ENCODE measurements at places on chromosomes 4 and X.
A peak's percentile ranks its signal among the peaks of the same experiment; 100 is the strongest.

DNA sequence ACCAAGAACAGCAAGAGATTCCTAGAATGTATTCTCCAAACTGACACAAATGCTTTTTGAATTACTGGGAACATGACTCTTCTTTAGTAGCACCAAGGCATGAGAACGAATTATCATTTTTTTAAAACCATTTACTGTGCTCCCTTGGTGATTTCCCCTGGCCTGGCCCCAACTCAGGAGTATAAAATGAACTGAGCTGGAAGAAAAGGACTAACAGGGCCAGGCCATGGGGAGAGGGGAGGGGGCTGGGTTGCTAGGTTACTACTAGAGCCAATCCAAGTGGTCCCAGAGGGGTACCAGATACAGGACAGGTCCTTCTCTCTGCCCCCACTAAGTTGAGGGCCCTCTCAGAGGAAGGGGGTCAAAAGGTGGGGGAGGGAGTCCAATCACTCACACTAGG lies 23.1 kb downstream of the SASH3 start:
- DNase-seq: no peak

DNA sequence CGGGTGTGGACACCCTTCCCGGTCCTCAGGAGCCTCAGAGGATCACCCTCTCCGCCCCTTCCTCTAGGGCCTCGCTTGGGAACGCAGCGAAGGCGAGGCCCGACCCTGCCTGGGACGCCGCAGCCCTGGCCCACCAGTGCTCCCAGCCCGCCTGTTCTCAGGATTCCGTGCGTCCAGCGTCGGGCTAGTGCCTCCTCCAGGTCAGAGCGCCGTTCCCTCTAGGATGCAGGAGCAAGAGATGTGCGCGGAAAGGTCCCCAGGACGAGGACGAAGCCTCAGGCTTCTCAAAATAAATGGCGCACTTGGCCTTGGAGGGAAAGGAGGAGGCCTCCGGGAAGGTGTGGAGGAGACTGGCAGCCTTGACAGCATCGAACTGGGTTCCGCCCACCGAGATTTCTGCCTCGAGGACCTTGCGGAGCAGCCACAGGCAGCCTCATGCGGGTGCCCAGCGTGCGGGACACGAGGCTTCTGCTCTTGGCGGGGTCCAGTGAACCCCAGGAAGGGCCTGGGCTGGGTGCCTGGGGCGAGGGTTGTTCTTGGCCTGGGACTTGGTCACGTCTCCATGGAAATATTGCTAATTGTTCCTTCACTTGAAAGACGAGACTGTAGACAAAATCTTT lies 35.1 kb downstream of the PITX2 start:
- no peak for DNase-seq

DNA sequence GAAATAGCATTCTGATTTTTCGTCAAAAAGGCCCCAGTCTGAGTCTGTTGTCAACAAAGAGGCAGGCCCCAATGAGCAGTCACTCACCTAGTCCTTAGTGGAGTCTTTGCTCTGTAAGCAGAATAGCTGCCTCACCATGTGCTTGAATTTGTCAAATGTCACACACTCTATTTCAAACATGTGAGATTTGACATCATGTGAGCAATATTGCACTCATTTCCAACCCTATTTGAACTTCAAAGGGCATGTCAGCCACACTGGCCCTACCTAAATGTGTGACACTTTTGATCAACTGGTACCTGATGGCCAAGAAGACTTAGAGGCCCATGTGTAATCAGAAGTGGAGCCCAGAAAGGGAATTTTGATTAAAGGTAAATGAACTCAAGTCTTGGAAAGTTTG lies 59.4 kb upstream of the PLAC1 start:
- no peak for DNase-seq

- no peak for DNase-seq
Measured at GRCh38 chr4:18815779-18816173, 794.2 kb upstream of the LCORL start.

GRCh38 chrX:806586-806985 lies 176.0 kb downstream of the SHOX start:
- DNase-seq: no peak

DNA sequence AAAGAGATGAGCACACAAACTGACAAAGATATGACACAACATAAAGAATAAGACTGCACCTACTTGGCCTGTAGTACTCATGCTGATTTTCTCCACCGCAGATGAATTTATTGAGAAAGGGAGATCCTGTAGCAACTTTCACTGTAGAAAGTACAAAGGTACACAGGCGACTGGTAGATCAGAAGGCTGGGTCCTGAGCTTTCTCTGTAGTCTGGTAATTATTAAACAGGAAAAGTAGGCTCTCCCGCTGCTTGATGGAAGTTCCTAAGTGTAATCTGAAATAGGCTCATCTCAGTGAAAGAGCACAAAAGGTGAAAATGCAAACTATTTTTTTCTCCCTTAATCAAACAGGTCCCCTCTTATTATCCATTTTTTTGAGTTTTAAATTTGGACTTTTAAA lies at the start of gene ADH6:
TSS of gene ADH6 (minus strand) at position 175 of the 400 bp plus-strand sequence. CDS start at position 81, 94 bp downstream.
- DNase-seq: no peak

DNA sequence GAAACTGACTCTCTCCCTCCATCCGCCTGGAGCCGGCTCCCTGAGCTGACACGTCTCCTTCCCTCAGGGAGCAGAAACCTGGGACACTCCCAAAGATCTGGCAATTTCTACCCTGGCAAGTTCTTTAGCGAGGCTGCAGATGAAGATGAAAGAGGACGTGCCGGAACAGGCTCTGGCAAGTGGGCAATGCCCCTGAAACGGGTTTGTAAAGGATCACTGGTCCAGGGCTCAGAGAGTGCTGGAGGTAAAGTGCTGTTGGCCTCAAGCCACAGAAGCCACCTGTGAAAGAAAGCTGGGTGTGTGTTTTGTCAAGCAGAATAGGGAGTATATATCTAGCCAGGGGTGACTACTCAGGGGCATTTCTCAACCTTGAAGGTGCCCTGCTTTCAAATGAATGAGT lies 131.4 kb upstream of the ATP6AP2 start:
- DNase-seq: no peak

- no peak for DNase-seq
Measured at GRCh38 chrX:84729809-84730208, 227.6 kb upstream of the HDX start.

DNA sequence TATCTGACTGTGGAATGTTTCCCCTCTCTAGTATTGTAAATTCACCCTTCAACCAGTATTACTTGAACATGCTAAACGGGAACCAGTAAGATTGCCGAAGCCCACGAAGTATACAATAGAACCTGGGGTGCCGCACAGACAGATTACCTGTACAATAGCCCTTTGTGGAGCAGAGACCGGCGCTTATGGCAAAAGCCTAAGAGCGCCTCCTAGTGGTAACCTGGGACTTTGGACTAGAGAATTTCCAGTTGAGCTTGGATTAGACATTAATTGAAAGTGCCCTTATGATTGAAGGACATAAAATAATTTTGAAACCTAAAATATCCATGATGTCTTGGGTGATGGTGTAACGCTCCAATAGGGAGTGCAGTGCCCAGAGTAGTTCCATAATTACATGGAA lies 14.1 kb downstream of the ZNF157 start:
- no peak for DNase-seq

DNA sequence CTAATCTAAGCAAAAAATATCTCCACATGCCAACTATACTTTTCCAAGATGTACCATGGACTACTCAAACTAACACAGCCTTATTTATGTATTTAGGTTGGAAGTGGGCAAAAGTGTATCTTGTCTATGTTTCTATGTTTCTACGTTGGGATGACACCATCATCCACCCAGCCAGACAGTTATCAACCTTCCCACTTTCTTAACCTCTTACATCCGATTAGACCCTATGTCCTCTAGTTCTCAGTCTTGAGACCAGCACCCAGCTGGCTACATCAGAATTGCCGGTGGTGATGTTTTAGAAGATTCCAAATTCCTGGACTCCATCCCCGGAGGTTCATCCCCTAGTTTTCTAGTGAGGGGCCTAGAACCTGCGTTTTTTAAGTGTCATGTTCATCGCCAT lies 1.0 kb upstream of the AASDH start:
- no peak for DNase-seq

DNA sequence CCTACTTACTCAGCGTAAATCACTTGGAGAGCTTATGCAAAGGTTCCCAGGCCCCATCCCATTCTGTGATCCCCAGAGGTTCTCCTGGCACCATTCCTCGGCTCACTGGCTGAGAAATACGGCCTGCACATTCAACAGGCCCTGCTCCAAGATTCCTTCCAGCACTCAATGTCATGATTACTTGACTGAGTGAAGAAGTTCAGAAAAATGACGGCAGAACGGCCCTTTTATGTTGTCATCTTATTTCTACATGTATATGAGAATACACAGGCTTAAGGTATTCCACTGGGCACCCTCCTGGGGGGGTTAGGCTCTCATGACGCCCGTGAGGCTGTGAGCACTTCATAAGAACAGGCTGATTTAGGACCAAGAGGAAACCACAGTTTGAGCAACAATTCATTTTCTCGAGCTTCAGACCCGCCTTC lies 190.6 kb downstream of the NSUN7 start:
- peak; percentile 94 for DNase-seq

GRCh38 chr4:142045996-142046395 lies 409.6 kb downstream of the IL15 start:
- no peak for DNase-seq

GRCh38 chr4:154132406-154132805 lies 343.5 kb upstream of the SFRP2 start:
- no peak for DNase-seq

DNA sequence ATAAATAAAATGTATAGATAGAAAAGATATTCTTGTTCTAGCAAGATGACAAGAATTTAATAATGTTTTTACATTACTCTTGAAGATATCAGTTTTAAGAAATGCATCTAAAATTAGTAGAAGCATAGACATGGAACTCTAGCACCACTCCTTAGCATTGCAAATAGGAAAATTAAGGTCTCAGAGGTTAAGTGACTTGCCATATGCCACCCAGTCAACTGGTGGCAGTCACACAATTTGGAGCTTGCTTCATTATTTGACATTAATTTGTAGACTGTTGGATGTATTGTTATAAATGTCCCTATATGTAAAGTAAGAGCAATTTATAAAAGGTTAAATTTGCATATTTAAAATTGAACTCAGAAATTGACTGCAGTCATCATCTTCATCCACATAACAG lies 20.8 kb downstream of the GPM6A start:
- no peak for DNase-seq

- no peak for DNase-seq
Measured at GRCh38 chrX:20270562-20270890, 3.8 kb upstream of the RPS6KA3 start.

DNA sequence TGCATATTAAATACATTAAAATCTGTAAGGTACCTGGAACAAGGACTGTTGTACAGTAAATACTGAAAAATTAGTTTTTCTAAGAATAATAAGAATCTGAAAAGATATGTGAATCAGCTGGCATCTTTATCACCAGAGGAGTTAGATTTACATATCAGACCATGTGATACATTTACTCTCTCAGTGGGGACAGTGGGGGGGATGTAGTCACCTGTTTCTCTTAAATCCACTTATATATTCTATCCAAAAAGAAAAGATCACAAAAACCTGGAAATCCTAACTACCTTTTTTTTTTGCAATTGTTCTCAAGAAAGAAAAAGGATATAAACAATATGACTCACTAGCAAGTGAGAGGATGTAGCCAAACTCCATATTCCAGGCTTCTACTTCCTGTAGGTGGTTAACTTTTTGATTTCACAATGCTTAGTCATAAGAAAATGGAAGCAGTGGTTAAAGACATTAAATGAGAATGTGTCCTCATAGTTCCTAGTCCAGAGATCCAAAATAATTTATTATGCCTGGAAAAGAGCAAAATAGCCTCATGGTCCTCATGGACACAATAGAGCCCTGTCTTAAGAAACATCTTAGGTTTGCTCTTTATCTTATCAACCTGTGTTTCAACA lies 22.5 kb upstream of the MYOZ2 start:
- DNase-seq: peak; percentile 95

- peak; percentile 7 for DNase-seq
Measured at GRCh38 chr4:187227907-187228704, 504.4 kb upstream of the FAT1 start.

DNA sequence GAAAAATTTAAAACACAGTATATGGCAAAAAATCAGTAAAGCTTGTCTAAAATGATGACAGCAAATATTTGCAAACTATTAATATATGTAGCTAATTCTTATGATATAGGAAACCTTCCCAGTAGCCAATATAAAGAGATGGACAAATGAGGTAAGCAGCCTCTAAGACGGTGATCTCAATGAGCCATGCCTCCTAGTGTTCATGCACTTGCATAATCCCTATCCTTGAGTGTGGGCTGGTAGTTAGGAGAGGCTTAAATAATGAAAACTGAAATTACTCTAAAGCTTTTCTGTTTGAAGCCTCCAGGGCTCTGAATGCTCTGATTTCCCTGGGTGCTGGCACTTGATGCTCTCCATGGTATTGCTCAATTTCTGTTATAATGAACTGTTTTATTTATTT lies 24.6 kb upstream of the ARMCX4 start:
- no peak for DNase-seq

DNA sequence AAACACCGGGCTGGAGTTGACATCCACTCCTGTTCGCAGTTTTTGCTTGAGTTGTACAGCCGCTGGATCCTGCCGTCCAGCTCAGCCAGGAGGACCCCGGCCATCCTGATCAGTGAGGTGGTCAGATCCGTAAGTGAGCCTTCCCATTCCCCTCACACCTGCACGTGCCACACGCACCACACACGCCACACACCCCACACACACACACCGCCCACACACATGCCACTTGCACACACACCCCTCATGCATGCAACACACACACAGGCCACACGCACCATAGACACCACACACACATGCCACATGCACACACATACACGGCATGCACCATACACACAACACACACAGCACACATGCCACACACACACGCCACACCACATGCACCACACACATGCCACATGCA lies 20.1 kb upstream of the MSANTD1 start:
- DNase-seq: no peak

- DNase-seq: no peak
Measured at GRCh38 chr4:168101026-168101425, 8.7 kb downstream of the ANXA10 start.

GRCh38 chrX:108312957-108313356 lies 125.3 kb downstream of the COL4A6 start:
- no peak for DNase-seq

GRCh38 chrX:30570505-30570904 lies 7.1 kb downstream of the TASL start:
- DNase-seq: no peak

DNA sequence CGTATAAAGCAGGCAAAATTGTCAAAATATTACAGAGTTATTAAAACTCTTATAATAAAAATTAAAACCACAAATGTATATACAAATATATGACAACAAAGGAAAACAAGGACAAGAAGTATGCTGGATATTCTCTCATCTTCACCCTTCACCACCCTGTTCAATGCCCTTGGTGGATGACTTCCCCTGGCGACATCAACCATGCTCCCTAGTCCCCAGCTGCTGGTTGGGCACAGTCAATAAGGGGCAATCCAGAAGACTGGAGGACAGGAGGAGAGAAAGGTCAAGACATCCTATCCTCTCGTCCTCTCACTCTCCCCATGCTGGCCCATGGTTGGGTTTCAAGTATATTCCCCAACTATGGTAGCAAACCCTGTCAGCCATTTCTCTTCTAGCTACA lies 71.2 kb downstream of the CXCL13 start:
- no peak for DNase-seq

GRCh38 chrX:125006704-125007103 lies 313.0 kb upstream of the TEX13C start:
- no peak for DNase-seq
